ENCODE measurements at places on chromosomes 7 and 10. TPM values are rescaled to one million over a fixed set of nuclear protein-coding genes. Genes with fewer than 3 reads are reported as not detected.

Gene C7orf25
- 8.4 TPM for total RNA-seq

Gene HOXA4
- total RNA-seq, result 0.37 TPM

Gene GIMAP8
- under 0.01 TPM for total RNA-seq

Gene CALCR
- total RNA-seq, result not detected

Gene ACTA2
- total RNA-seq, result 87.2 TPM

Gene RSPH10B
- total RNA-seq, result 0.37 TPM

Data from uterine smooth muscle cell (primary cell).